ENCODE measurements at places on chromosomes 16 and 17. TPM values are rescaled to one million over a fixed set of nuclear protein-coding genes. Genes with fewer than 3 reads are reported as not detected.
A peak's percentile ranks its signal among the peaks of the same experiment; 100 is the strongest.

- H3K27ac ChIP-seq, result peak overlapping the region; percentile 51
- DNase-seq, result peak; percentile 57
- H3K4me1 ChIP-seq, result peaks cover 10% of the 10 kb centered on the region
- no peaks in the 10 kb centered on the region for H3K27me3 ChIP-seq
- no peak overlapping the region for H3K4me3 ChIP-seq
Observed at GRCh38 chr16:86214326-86215232, 295.7 kb upstream of the FOXF1 start.

DNA sequence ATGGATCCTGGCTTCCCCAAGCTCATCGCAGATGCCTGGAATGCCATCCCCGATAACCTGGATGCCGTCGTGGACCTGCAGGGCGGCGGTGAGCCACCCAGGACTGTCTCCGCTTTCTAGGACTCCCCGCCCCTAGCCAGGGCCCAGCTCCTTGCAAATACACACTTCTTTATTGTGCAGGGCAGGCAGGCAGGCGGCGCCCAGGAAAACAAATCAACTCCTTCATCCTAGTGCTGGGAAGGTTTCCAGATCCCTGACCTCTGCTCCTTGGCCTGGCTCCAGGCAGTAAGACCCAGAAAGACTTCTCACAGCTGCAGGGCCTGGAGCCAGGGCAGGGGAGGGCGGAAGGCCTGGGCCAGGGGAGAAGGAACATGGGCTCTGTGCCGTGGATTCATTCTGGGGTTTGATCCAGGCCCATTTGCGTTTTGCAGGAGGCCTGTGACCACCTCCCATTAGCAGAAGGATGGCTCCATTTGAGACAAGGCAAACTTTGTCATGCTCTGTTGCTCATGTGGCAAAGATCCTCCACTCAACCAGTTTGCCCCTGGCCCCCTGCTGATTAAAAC, 6.0 kb upstream of the LPCAT2 start:
- H3K4me3 ChIP-seq, result no peak overlapping the region
- H3K4me1 ChIP-seq, result peaks cover 36% of the 10 kb centered on the region
- H3K27me3 ChIP-seq, result no peaks in the 10 kb centered on the region
- peak; percentile 97 for DNase-seq
- H3K36me3 ChIP-seq, result peaks cover 38% of the 10 kb centered on the region

- no peak overlapping the region for H3K27ac ChIP-seq
- no peaks in the 10 kb centered on the region for H3K4me1 ChIP-seq
- DNase-seq, result peak; percentile 36
- H3K27me3 ChIP-seq, result no peaks in the 10 kb centered on the region
- H3K36me3 ChIP-seq, result no peaks in the 10 kb centered on the region
- H3K4me3 ChIP-seq, result no peak overlapping the region
Observed at GRCh38 chr17:26792486-26792885, 501.4 kb upstream of the WSB1 start.

DNA sequence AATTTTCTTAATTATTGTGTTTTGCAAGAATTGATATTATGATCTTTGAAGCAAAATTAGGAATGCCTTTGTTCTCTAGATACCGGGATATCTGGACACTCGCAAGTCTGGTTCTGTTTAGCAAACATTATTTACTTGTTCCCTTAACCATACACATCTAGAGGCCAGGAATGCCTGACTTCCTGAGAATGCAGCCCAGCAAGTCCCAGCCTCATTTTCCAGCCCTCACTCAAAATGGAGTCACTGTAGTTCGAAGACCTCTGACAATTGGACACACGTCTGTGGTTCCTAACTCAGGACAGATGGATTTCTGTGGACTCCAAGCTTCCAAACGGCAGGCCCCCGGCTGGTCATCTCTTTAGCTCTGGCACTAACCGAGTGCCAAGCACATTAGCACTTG, 355.4 kb upstream of the RBFOX1 start:
- no peaks in the 10 kb centered on the region for H3K36me3 ChIP-seq
- H3K27me3 ChIP-seq, result no peaks in the 10 kb centered on the region
- no peak for DNase-seq
- H3K4me3 ChIP-seq, result no peak overlapping the region

GRCh38 chr16:1978476-1979120, 2.7 kb downstream of the NOXO1 start:
- no peak overlapping the region for H3K27ac ChIP-seq
- H3K4me3 ChIP-seq, result no peak overlapping the region
- H3K36me3 ChIP-seq, result peaks cover 37% of the 10 kb centered on the region
- DNase-seq, result no peak
- H3K4me1 ChIP-seq, result no peaks in the 10 kb centered on the region

DNA sequence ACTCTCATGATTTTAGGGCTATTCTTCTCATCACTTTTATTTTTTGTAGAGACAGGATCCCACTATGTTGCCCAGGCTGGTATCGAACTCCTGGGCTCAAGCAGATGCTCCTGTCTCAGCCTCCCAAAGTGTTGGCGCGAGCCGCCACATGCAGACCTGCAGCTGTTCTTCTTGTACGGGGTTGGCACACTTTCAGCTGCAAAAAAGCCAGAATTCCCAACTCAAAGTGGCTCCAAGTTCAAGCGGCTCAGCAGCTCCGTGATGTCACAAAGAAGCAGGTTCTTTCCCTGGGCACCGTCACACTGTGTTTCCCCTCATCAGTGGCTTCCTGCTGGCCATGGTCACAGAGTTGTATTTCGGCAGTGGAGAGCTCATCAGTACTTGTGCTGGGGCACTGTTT, 6.7 kb upstream of the SBK1 start:
- no peaks in the 10 kb centered on the region for H3K36me3 ChIP-seq
- DNase-seq, result no peak
- peaks cover 3% of the 10 kb centered on the region for H3K27me3 ChIP-seq
- no peaks in the 10 kb centered on the region for H3K4me1 ChIP-seq

DNA sequence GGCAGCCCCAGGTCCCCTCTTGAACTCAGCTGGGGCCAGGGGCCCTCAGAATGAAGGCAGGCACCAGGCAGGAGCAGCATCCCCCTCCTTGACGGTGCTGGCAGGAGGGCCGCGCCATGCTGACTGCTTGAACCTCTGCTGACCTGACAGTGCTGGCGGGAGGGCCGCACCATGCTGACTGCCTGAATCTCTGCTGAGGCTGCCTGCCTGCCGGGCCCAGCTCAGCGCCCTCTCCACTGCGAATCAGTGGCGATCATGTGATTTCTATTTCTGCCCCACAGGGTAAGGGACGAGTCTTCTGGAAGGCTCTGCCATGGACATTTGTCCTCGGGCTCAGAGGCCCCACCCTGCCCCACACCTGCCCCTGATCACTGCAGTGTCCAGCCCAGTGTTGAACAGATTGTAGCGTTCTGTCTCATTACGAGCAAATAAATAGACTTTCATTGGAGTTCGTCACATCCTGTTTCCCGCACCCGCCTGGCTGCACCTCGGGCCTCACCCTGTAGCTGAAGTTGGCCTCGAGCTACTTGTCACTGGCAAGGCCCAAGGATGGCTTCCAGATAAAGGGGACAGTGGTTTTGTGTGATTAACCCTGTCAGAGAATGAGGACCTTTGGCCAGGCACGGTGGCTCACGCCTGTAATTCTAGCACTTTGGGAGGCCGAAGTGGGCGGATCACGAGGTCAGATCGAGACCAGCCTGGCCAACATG, 8.6 kb downstream of the C16orf90 start:
- no peak overlapping the region for H3K4me3 ChIP-seq
- H3K27me3 ChIP-seq, result no peaks in the 10 kb centered on the region
- DNase-seq, result no peak
- peaks cover 23% of the 10 kb centered on the region for H3K36me3 ChIP-seq
- H3K27ac ChIP-seq, result no peak overlapping the region

DNA sequence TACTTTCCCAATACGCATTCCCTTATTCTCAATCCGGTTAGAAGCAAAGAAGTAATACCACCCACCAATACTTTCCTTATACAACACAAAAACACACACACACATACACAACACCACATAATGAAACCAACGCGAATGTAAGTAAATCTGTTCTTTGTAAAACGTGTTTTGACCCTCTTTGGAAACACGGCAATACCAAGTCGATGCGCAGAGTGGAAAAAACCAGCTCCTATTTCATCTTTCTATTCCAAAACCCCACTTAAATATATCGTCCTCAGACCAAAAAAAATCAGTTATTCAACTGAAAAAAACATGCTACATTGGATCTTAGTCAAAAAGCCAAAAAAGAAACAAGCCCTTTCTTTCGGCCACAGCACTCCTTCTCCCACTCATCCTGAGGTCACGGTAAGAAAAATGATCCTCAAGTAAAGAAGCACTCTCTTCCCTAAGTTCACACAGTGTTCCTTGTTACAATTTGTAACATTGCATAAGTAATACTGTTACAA, 31.0 kb upstream of the ARL4D start:
- no peaks in the 10 kb centered on the region for H3K27me3 ChIP-seq
- peak; percentile 97 for DNase-seq
- no peaks in the 10 kb centered on the region for H3K36me3 ChIP-seq
- peaks cover 7% of the 10 kb centered on the region for H3K4me1 ChIP-seq
- peak overlapping the region; percentile 98 for H3K27ac ChIP-seq

DNA sequence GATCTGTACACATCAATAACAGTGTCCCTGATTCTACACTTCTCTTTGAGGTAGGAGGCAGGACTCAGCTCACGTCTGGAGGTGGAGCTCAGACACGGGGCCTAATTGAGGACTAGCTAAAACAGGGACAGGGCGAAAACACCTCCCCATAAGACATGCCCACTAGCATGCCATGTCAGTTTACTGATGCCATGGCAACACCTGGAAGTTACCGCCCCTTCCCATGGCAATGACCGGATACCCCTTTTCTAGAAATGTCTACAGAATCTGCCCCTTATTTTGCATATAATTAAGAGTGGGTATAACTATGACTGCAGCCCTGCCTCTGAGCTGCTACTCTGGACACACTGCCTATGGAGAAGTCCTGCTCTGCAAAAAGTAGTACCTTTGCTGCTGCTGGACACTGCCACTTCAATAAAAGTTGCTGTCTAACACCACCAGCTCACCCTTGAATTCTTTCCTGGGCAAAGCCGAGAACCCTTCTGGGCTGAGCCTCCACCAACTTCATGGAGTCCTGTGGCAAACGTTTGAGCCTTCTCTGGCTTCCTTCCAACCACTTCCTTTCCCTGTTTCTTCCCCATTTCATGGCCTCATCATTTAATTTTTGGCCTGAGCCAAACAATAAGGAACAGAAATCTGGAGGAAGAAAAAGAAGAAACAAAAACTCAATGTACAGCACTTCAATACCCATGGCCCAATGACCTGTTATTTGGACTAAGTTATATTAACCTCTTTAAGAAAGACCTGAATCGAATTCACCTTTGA, 21.0 kb downstream of the PHB1 start:
- H3K36me3 ChIP-seq, result no peaks in the 10 kb centered on the region
- H3K4me1 ChIP-seq, result peaks cover 2% of the 10 kb centered on the region
- no peak for DNase-seq
- H3K4me3 ChIP-seq, result no peak overlapping the region

DNA sequence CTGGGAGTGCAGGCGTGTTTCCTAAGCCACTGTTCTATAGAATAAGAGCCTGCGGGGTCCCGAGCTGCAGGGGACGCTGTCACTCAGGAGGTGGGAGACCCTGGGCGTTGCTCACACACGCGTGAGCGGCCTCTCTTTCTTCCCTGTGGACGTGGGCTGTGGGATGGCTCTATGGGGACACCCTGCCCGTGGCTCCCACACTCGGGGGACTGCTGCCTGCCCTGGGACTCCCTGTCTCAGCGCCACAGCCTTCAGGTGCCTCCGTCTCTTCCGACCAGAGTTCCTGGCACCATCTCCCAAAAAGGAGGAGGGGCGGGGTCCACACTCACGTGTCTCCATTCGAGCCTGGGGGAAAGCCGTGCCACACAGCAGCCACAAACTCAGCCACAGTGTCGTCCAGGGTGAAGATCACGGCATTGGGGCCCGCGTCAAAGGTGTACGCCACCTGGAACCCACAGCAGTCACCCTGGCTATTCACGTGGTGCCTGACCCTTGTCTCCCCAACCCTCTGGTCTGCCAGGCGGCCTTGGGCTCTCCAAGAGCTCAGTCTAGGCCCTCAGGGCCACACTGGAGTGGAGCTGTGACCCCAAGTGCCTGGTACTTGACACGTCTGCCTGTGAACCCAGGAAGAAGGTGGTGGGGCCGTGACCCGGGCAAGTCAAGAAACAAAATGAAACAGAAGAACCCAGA, 3.7 kb upstream of the CYBA start:
- peaks cover 9% of the 10 kb centered on the region for H3K4me1 ChIP-seq
- H3K27me3 ChIP-seq, result no peaks in the 10 kb centered on the region
- peaks cover 41% of the 10 kb centered on the region for H3K36me3 ChIP-seq

The TMEM106A gene
- total RNA-seq, result 0.77 TPM

The GLIS2 gene
- 2.6 TPM for total RNA-seq

The TNFRSF13B gene
- total RNA-seq, result not detected

The GP1BA gene
- total RNA-seq, result not detected
